Pancreas (tissue), 10 donors: ENCODE measurements at places on chromosomes 3 and 15. TPM values are rescaled to one million over a fixed set of nuclear protein-coding genes. Genes with fewer than 3 reads are reported as not detected.

Gene FGF12
- 6.9 TPM for total RNA-seq

Gene GABRR3
- total RNA-seq = not detected

Gene IGF2BP2
- total RNA-seq = 7.2 TPM

Gene CD200R1
- 0.24 TPM for total RNA-seq

Gene ASB7
- total RNA-seq = 4.2 TPM

Gene TRMT10C
- total RNA-seq = 4.4 TPM

Gene ROPN1B
- total RNA-seq = not detected

- no peak for DNase-seq
Measured at GRCh38 chr15:91921843-91922198, 68.3 kb downstream of the SLCO3A1 start.

DNA sequence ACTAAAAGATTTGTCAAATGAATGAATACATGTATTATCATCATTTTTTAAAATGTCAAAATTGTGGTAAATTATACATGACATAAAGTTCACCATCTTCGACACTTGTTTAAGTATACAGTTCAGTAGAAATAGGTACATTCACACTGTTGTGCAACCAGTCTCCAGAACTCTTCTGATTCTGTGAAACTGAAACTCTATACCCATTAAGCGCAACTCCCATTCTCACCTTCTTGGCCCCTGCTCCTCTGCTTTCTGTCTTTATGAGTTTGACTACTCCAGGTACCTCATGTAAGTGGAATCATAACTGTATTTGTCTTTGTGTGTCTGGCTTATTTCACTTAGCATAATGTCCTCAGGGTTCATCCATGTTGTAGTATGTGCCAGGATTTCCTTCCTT is 50.1 kb upstream of the KBTBD8 start:
- DNase-seq = no peak

GRCh38 chr3:62874711-62875557 is at the start of gene CADPS:
CADPS (minus strand) TSS chr3:62875416; CDS start chr3:62875029, 387 bp downstream.
- DNase-seq = peak; percentile 22

DNA sequence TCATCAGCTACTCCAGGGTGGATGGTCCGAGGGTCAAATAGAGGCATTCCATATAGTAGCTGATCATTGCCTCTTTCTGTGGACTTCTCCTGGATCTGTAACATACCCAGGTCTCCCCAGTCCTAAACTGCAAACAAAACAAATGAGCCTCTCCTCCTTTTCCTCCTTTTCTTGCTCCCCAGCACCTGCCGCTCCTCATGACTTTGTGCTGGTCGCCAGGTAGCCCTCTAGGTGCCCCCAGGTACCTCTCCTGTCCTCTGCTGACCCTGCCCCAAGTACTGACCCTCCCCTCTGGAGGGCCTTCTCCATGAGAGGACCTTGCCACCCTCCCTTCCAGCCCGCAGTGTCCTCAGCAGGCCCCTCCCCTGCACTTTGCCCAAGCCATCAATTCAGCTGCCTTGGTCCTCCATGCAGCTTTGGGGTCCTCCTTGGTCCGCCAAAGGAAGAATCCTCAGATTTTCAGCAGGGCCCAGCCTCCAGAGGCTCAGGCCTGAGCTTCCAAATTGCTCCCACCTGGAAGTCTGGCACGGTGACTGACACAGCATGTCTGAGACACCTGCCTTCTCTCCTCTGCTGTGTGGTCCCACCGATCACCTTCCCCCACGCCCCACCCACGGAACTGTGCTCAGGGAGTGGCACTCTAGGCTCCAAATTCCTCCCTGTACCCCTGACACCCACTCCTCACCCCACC is 111.0 kb downstream of the LRRK1 start:
- no peak for DNase-seq

DNA sequence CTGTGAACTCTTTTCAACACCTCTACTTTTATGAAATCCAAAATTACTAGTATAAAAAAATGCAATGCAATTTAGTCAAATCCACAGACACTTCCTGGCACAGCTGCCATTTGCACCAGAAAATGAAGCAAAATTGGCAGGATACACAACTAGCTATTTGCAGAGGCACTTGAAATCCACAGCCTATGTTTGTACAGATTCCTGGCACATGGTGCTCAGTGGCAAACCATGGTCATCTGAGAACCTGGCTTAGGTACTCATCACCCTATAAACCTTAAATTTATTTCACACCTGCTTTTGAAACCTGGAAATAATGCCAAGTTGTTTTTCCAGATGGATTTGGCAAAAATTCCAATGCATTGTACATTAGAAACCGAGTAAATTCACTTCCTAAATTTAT is 20.2 kb upstream of the PPM1L start:
- DNase-seq = no peak

DNA sequence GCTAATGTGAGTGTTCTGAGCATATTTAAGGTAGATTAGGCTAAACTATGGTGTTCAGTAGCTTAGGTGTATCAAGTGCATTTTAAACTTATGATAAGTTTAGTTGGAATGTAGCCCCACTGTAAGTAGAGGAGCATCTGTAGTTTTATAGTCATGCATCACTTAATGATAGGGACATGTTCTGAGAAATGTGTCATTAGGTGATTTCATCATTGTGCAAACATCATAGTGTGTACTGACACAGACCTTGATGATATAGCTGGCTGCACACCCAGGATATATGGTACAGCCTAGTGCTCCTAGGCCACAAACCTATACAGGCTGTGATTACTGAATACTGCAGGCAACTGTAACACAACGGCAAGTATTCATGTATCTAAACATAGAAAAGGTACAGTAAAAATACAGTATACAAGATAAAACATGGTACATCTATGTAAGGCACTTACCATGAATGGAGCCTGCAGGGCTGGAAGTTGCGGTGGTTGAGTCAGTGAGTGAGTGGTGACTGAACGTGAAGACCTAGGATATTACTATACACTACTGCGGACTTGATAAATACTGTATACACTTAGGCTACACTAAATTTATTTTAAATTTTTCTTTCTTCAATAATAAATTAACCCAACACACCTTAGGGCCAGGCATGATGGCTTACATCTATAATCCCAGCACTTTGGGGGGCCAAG is 17.9 kb downstream of the DNAH1 start:
- DNase-seq = no peak

GRCh38 chr15:51904421-51904820 is 67.2 kb downstream of the LEO1 start:
- no peak for DNase-seq

DNA sequence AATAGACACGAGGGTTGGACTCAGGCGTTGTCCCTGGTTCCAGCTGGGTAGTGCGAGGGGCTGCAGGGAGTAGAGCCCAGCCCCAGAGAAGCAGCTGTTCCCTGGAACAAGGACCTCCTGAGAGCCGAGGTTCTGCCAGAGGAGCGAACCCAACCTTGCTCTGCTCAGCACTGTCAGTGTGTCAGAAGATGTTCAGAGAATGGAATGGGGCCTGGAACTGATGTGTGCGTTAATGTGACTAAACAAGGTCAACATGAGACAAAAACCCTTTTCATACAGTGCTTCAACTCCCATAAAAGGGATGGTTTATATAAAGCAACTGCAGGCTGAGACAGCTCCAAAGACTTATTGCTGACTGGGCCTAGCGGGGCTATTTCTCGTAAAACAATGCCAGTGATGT is 35.5 kb upstream of the HACD2 start:
- DNase-seq = no peak

- DNase-seq = peak; percentile 41
Measured at GRCh38 chr15:74174219-74174957, 878 bp downstream of the ISLR start.
